Activated T-cell treated with anti-CD3 and anti-CD28 coated beads for 4 hours (primary cell): ENCODE measurements at places on chromosomes 5 and 9.

- no peak for DNase-seq
Measured at GRCh38 chr9:19935422-19935821, 146.6 kb upstream of the SLC24A2 start.

- DNase-seq, result no peak
Measured at GRCh38 chr9:133098871-133099270, 22.2 kb downstream of the RALGDS start.

GRCh38 chr9:131833906-131834305 lies 94.0 kb upstream of the RAPGEF1 start:
- no peak for DNase-seq

DNA sequence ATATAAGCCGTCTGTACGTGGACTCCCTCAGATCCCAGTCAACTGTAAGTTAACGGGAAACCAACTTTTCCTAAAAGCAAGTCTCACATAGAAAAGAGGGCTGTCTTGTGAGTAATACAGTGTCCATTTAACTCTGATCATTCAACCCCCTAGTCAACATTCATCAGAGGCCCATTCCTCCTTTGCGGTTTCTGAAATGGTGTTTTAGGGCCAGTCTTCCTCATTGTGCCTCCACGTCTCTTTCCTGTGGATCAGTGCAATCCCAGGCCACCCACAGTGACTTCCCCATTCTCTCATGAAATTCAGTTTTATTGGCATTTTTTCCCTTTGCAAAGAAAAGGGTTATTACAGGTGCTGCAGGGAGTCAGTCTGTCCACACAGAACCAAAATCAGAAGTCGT lies 261.8 kb downstream of the NR3C1 start:
- no peak for DNase-seq

GRCh38 chr5:57983426-57983825 lies 476.5 kb downstream of the PLK2 start:
- DNase-seq, result no peak

- DNase-seq, result no peak
Measured at GRCh38 chr5:124643336-124643735, 103.1 kb downstream of the ZNF608 start.

DNA sequence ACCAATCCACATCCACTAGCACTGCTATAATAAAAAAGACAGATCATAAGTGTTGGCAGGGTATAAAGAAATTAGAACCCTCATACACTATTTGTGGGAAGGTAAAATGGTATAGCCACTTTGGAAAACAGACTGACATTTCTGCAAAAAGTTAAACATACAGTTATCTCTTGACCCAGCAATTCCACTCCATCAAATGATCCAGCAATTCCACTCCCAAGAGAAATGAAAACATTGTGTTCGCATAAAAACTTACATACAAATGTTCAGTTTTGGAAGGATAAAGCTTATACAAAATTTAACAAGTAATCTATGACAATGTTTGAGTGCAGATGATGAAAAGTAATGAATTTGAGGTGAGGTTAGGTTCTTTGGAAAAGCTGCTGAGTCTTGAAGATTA lies 2.1 kb downstream of the KIF27 start:
- no peak for DNase-seq

DNA sequence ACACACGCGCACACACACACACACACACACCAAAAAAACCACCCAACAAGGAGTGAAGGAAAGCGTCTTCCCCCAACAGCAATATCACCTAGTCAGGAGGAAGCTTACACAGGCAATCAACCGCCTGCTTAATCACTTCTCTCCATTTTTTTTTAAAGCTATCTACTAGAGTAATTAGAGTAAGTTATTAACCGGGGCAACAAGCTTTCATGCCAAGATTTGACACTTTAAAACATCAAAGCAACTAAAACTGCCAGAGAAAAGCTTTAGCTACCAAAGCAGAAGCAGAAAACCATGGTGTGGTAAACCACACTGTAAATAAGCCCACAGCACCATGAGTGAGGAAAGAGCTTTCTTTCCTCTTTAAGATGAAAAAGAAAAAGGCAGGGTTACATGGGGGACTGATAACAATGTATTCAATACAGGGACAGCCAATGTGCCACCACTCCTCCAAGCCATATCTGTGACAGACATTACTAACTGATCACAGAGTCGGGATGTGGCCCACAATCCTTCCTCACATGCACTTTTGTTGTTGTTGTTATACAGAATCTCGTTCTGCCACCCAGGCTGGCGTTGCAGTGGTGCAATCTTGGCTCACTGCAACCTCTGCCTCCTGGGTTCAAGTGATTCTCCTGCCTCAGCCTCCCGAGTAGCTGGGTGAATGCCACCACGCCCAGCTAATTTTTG lies 282.1 kb downstream of the CRB2 start:
- no peak for DNase-seq

DNA sequence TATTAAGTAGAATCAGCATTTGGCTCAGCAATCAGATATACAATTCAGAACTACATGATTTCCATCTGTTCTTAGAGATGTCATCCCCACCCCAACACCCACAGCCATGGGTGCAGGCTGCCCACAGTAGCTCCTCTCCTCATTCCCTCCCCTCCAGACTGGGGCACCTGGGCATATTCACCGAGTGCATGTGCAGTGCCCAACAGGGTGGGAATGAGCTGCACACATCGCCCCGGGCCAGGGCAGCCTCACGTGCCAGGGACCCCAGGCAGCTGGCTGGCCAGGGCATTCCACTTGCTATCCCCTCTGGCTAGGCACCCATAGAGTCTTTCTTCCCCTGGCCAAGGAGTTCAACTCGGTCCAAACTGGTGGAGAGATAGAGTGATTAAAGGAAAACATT lies 461.9 kb upstream of the NUDT12 start:
- DNase-seq, result no peak

DNA sequence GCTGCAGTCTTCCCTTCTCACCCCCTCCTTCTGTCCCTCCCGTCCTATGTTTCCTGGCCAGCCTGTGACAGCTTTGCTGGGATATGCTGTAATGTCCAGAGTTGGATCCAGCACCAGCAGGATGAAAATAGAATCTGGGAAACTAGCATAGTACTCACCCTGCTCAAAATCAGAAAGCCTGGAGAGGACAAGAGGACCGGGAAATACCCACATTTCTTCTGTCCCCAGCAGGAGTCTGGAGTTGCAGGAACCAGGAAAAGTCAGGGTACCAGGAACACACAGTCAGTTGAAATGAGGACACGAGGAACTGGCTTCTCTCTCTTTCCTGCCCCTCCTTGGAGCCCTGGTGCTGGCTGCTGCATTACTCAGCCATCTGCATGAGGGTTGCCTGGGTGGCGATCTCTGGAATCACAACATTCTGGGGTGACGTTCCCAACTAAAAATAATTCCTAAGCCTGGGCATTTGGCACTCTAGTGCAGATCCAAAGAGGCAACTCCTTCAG lies 59.6 kb upstream of the NFIL3 start:
- no peak for DNase-seq

DNA sequence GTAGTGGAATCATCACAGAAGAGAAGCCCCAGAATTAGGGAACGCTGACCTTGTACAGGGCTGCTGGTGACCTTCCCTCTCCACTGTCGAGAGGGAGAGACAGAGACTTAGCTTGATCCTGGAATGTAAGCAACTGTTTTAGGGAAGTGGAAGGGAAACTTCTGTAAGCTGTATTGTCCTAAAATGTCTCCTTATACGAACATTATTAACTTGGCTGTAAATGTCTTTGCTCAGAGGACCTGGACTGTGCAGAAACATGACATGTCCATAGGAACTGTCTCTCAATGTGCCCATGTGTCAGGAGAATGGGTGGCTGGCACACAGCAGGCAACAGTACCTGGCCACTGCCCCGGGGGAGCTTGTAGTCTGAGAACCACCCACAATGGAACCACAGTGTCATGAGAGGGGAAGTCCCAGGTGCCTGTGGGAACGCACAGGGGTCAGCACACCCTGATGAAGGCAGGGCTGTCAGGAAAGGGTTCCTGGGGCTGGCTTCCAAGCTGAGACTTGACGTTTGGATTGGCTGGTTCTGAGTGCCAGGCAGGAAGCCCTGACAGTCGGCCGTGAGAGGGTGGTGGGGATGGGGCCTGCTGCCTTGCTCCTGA lies 34.0 kb downstream of the DAP start:
- DNase-seq, result no peak

- DNase-seq, result no peak
Measured at GRCh38 chr9:120043448-120043847, 536.5 kb downstream of the CDK5RAP2 start.

GRCh38 chr5:51810592-51810991 lies 427.3 kb downstream of the ISL1 start:
- no peak for DNase-seq

- no peak for DNase-seq
Measured at GRCh38 chr5:80282054-80282453, 26.2 kb upstream of the SERINC5 start.

DNA sequence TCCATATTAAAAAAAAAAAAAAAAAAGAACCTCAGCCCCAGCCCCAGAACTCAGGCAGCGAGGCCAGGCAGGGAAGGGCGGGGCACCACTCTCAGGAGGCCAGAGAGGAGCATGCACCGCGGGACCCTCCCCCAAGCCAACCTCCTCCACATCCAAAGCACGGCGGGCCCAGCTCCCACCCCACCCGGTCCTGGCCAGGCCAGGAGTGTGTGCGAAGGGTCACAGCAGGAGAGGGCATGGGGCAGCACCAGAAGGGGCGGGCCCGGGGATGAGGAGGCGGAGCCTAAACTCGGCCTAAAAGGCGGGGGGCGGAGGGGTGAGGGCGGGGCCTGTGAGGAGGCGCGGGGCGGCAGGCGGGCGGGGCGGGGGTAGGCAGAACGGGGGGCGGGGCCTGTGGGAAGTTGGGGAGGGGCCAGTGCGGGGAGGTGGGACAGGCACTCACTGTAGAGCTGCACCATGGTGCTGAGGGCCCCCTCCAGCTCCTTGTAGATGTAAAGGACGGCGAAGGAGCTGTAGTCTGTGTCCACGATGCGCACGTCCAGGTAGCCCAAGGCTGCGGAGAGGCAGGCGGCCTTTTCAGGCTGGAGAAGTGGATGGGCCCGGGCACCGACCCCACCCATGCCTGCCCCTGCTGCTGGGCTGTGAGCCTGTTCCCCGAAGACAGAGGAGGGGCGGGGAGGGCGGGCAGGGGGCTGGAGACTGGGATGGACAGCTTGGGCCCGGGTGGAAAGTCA lies 1.2 kb downstream of the LCN15 start:
- no peak for DNase-seq
